ENCODE measurements at places on chromosomes 4 and X.

DNA sequence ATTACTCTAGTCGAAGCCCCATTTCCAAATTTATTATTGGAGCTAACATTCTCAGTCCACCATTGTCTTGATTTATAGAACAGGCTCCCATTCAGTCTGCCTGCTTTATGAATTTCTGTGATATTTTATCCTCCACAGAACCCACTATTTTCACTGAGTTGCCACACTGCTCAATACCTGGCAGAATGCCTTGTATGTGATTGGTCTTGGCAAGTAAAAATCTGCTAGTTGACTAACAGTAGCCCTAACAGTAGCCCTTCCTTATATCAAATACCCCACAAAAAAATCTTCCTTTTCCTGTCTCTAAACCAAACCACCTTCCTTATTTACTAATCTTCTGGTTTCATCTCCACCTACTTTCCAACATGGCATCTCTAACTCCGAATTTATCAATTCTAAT is 82.6 kb downstream of the CHM start:
- DNase-seq, result no peak

DNA sequence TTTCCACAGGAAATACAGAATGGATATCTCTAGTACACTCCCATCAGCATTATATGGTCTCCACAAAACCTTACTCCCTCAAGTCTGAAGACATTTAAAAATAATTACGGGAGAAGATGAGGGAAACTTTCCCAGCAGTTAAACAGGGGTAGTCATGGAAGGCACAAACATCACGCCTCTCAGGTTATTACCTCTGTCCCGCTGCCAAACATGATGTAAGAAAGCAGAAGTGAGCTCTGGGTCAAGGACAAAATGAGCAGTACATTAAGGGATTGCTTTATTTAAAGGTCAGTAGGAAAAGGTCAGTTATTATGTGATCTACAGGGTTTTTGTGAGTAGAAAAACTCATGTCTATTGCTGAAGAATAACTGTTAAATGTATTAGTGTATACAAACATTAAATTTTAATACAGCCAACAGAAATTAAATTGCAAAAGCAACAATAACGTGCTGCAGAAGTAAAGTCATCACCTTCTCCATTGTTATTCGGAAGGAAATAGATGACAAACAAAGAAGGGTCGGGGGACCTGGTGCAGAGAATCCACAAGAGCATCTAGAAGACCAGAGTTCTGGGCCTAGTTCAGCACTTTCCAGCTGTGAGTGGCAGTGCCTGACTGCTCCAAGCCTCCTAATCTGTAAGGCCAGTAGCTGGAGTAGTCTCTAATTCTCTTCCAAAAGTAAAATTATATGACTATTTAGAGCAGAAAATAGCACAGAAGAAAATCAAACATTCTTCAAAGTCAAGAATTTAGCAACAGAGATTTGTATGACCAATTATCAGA is 171.2 kb downstream of the PPP3CA start:
- no peak for DNase-seq

- no peak for DNase-seq
Observed at GRCh38 chr4:163958751-163959150, 464.3 kb downstream of the TMA16 start.

DNA sequence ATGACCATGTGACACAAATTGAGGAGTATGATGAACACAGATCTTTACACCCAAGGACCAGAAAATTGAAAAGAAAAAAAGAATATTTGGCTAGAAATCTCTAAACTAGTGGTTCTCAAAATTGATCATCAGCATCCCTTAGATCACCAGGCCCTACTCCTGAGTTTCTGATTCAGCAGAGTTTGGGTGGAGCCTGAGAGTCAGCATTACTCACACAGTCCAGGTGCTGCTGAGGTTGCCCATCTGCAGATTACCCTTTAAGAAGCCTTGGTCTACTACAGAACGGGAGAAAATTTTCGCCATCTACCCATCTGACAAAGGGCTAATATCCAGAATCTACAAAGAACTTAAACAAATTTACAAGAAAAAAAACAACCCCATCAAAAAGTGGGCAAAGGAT is 182.8 kb downstream of the MOSPD2 start:
- DNase-seq, result no peak

GRCh38 chr4:92307181-92307580 is 3.4 kb downstream of the GRID2 start:
- DNase-seq, result no peak

GRCh38 chr4:40335525-40335894 is 377 bp downstream of the CHRNA9 start:
- DNase-seq, result no peak

GRCh38 chr4:82380344-82380743 is 6.6 kb upstream of the HNRNPD start:
- no peak for DNase-seq

- DNase-seq, result no peak
Observed at GRCh38 chrX:121987163-121987562, 939.8 kb downstream of the GLUD2 start.

GRCh38 chr4:185235843-185236503 is 26.6 kb downstream of the SNX25 start:
- DNase-seq, result peak; percentile 33

GRCh38 chr4:12231098-12231497 is 802.4 kb upstream of the HS3ST1 start:
- DNase-seq, result no peak

DNA sequence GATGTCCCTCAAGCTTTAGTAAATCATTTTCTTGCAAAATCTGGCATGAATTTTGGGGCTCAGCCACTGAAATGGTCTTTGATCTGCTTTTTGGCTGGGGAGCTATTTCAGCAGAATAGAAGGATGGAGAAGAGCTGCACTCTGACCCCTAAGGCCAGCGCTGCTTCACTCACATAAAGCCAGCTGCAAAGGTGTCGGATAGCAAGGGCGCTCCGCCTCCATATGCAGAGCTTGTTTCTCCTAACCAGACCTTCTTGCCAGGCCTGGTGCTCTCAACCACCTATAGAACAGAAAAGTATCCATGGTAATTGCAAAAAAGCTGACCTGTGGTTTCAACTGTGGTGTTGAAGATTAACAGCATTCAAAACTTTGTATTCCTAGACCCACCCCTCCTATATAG is 24.1 kb upstream of the COQ2 start:
- no peak for DNase-seq

DNA sequence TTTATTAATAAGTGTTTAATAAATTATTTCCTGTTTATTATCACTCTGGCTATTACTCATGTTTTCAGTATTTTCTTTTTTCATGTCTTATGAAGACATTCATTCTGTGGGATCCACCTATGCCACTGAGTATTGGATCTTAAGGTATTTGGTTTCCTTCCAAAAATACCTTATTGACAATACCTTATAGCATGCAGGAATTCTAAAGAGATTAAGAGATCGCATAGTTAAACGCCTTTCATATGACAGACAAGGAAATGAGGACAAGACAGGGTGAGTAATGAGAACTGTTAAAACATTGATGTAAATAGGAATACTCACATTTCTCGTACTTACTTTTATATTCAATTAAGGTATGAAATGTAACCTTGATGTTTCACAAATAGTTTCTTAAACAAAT is 38.2 kb upstream of the TMPRSS11B start:
- no peak for DNase-seq

DNA sequence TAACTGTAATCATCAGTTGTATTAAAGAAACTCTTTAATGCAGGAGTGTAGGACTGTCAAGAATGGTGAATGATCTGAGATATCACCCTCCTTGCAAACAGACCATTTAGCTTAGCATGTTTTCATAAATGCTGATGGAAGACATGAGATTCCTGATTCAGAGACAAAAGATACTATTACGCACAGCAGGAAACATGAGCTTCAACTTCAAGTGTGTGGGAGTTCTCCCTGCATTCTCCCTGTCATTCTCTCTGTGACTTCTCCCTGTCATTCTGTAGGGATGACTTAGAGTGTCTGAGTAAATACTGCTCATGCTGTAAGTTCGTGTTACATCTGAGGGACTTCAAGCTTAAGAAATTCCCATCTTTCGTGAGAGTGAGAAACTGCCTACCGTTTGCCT is 866.0 kb upstream of the PRKX start:
- no peak for DNase-seq

DNA sequence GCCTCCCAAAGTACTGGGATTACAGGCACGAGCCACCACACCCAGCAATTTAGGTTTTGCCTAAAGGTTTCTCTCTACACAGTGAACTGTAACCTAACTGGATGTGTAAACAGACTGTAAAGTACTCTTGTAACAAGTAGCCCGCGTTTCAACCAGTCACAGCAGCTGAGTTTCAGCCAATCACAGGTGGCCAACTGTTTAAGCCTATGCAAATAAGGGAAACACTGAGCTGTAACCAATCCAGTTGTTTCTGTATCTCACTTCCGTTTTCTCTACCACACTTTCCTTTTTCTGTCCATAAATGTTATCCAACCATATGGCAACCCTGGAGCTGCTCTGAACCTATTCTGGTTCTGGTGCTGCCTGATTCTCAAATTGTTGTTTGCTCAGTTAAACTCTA is 59.9 kb downstream of the DIPK2B start:
- no peak for DNase-seq

GRCh38 chrX:14832586-14832985 is 40.3 kb downstream of the FANCB start:
- DNase-seq, result no peak

- DNase-seq, result peak; percentile 13
Observed at GRCh38 chrX:71302461-71303213, 1.1 kb downstream of the ITGB1BP2 start.

DNA sequence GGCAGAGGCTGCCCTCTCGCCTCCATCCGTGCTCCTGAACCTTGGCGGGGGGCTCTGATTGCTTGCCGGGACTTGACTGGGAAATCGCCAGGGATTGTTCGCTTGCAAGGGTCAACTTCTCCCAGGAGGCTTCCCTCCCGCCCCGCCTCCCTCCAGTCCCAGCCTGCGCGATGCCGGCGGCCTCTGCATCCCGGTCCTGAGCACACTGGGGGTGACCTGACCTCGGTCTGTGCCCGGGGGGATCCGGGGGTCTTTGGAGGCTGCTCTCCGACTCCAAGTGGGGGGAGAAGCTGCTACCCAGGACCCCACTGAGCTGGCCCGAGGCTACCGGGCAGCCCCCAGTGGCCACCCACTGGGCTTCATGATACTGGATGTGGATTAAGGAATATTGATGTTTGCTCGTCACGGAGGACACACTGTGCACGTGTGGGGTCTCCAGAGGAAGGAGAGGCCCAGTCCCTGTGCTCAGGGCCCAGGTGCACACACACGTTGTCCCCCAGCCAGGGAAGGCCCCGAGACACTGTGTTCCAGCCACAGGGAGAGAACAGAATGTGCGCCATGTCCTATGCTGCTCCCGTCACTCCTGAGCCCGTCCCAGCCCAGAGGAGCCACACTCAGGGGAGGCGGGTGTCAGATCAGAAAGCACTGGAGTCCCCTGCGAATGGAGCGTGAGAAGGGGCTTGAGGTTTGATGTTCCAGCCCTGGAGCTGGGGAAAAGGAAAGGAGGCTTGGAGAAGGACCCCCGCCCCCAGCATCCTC is 55.9 kb upstream of the NKX1-1 start:
- no peak for DNase-seq

GRCh38 chrX:104173841-104174240 is 7.6 kb downstream of the FAM199X start:
- no peak for DNase-seq

DNA sequence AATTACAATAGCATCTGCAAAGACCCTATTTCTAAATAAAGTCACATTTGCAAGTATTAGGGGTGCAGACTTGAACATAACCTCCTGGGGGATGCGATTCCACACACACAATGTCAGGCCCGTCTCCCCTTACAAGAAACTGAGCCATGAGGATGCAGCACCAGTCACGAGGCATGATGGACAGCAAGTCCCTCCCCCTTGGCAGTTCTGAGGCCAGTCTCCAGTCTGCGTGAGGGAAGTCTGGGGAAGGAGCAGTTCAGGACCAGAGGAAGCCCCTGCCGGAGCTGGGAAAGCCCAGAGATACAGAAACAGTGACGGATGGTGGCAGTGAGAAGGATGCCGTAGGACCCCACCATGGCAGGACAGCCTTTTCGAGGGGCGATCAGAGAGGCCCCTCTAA is 9.4 kb downstream of the FAM53A start:
- DNase-seq, result no peak

GRCh38 chr4:67512501-67512900 is 32.8 kb downstream of the CENPC start:
- peak; percentile 49 for DNase-seq

GRCh38 chr4:69485130-69485529 is 10.6 kb downstream of the UGT2B4 start:
- no peak for DNase-seq

- DNase-seq, result no peak
Observed at GRCh38 chr4:104418286-104418685, 76.4 kb downstream of the CXXC4 start.

DNA sequence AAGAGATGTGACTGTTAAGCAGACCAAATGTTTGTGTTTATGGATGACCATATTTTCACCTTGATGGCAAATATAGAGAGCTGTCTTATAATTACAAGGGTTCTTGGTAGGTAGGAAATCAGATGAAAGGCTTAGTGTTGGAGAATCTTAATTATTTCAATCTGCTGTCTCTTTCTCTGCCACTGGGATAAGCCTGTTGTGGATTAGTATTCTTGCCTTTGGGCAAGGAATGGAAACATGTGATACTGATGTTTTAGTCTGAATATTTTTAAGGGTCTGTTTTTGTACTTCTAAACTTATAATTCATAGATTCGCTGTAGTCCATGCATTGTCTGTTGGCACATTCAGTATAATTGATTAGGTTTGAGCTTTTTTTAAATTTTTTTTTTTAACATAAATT is 23.7 kb upstream of the NUDT6 start:
- DNase-seq, result no peak

DNA sequence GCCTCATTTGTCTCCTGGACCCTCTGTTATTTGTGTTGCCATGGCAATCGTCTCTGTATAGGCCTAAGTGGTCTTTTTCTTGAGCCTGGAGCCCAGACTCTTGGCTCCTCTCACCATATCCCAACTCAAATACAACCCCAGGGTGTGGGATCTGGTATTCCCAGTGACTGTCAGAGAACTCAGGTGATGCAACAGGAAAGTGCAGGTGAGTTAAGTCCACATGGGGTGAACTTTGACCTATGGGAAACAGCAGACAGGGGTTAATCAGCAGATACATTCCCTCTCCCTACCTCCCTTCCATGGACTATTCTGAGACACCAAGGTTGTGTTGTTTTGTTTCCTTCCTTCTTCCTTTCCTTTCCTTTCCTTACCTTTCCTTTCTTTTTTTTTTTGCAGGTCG is 130.9 kb upstream of the RPS6KA3 start:
- DNase-seq, result no peak

- DNase-seq, result no peak
Observed at GRCh38 chr4:139922406-139923024, 231.5 kb downstream of the MAML3 start.

DNA sequence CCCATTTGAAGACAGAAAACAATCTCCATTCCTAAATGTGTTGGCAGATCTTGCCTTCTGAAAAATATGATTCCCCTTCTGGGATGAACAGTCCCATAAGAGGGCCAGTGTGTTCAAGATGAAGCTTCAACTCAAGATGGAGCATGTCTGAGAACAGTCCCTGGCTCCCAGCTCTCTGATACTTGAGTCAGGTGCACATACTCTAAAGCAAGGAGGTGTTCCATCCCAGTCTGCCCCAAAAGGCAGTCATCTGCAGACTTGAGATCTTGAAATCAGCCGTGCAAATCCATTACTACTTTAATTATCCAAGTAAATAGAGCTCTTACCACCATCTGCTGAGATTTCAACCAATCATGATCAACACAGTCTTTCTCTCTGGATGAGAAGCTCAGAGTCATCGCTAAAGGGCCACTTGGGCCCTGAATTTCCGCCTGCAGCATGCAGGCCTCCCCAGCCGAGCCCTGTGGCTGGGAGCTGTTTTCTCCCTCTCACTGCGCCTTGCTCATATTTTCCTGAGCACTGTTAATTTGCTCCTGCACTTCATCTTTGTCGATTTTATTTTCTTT is 22.2 kb downstream of the CCDC149 start:
- no peak for DNase-seq

Measured in common myeloid progenitor, CD34-positive (primary cell).